Activated naive CD8-positive, alpha-beta T cell treated with anti-CD3 and anti-CD28 coated beads for 36 hours (primary cell): ENCODE measurements at places on chromosomes 6 and 20.
A peak's percentile ranks its signal among the peaks of the same experiment; 100 is the strongest.

DNA sequence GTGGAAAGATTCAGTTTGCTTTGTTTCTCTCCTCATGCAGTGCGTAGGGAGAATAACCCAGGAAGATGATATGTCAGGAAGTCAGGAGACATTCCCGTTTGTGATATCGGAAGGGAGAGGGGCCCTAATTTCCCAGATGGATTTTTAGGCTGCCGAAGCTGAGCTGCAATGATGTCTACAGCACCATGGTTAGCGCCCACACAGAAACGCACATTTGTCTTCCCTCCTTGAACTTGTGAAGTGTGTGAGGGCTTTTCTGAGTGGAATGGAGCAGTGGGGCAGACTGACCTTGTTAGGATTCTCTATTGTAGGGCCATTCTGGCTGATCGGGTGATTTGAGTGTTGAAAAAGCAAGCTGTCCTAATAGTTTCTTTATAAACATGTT lies 191.3 kb upstream of the ARG1 start:
- no peaks in the 10 kb centered on the region for H3K27me3 ChIP-seq
- peaks cover 25% of the 10 kb centered on the region for H3K36me3 ChIP-seq
- no peak overlapping the region for H3K4me3 ChIP-seq
- peaks cover 13% of the 10 kb centered on the region for H3K4me1 ChIP-seq
- H3K27ac ChIP-seq = no peak overlapping the region
- DNase-seq = no peak

- peaks cover 17% of the 10 kb centered on the region for H3K4me1 ChIP-seq
- H3K36me3 ChIP-seq = no peaks in the 10 kb centered on the region
Observed at GRCh38 chr20:23143098-23143497, 57.0 kb upstream of the CD93 start.

GRCh38 chr6:78623554-78623953 lies 243.8 kb upstream of the IRAK1BP1 start:
- H3K27ac ChIP-seq = no peak overlapping the region
- no peak for DNase-seq
- H3K4me3 ChIP-seq = no peak overlapping the region
- H3K27me3 ChIP-seq = peaks cover 6% of the 10 kb centered on the region
- no peaks in the 10 kb centered on the region for H3K4me1 ChIP-seq

- H3K36me3 ChIP-seq = peaks cover 3% of the 10 kb centered on the region
- H3K4me1 ChIP-seq = no peaks in the 10 kb centered on the region
- no peaks in the 10 kb centered on the region for H3K27me3 ChIP-seq
- no peak for DNase-seq
- H3K27ac ChIP-seq = no peak overlapping the region
Observed at GRCh38 chr6:157397660-157398059, 16.7 kb downstream of the ZDHHC14 start.

DNA sequence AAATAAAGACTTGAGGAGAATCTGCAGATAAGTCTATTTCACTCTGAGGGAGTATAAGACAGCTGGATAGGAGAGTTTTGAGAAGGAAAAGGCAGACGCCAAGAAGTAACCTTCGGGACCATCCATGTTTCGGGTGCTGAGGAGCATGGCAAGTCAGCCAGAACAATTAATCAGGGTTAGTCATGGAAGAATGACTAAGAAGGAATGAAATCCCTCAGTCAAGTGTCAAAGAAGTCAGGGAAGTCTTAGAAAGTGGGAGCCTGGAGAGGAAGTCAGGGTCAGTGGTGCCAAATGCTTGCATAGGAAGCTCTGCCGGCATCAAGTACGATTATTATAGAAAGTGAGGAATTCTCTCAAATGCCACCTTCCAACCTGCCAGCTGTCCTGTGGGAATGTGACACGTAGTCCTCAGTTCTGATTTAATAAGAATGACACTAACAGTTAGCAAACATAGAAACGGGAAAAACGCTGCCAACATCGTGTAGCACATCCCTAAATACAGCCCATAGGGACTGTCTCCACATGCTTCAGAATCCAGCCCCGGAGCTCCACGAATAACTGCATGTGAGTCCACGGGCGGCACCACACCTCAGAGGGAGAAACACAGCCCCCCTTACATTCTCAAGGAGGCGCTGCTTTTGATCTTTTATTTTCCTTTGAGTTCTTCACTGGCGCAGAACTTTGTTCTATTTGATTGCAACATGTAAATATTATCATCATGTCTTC lies 602.7 kb downstream of the PRKN start:
- H3K27ac ChIP-seq = no peak overlapping the region
- DNase-seq = no peak
- no peaks in the 10 kb centered on the region for H3K27me3 ChIP-seq
- H3K4me1 ChIP-seq = no peaks in the 10 kb centered on the region

DNA sequence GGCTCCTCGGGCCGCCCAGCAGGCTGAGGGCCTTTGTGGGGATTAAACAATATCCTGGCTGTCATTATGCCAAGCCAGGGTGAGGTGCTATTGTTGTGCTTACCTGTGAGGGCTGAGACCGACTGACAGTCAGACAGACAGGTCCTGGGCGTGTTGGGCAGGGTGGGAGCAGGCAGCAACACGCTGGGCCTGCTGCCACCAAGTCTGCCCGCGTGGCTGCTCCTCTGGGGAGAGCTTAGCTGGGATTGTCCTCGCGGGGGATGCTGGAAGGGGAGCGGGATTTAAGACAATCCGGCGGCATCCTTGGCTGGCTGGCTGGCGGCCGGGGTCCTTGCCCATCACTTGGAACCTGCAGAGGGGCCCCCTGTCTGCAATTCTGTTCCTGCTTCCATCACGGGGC lies 20.0 kb downstream of the ITPR3 start:
- H3K27ac ChIP-seq = no peak overlapping the region
- H3K36me3 ChIP-seq = peaks cover 7% of the 10 kb centered on the region
- no peak for DNase-seq

- no peak overlapping the region for H3K27ac ChIP-seq
- H3K4me3 ChIP-seq = no peak overlapping the region
- H3K36me3 ChIP-seq = no peaks in the 10 kb centered on the region
- no peak for DNase-seq
- H3K27me3 ChIP-seq = peaks cover 21% of the 10 kb centered on the region
- H3K4me1 ChIP-seq = no peaks in the 10 kb centered on the region
Observed at GRCh38 chr6:70299456-70299855, 3.4 kb downstream of the COL9A1 start.

GRCh38 chr6:169216830-169217229 lies 36.8 kb downstream of the THBS2 start:
- no peaks in the 10 kb centered on the region for H3K27me3 ChIP-seq
- H3K4me1 ChIP-seq = peaks cover 5% of the 10 kb centered on the region
- H3K4me3 ChIP-seq = no peak overlapping the region
- no peak for DNase-seq
- H3K36me3 ChIP-seq = peaks cover 19% of the 10 kb centered on the region

DNA sequence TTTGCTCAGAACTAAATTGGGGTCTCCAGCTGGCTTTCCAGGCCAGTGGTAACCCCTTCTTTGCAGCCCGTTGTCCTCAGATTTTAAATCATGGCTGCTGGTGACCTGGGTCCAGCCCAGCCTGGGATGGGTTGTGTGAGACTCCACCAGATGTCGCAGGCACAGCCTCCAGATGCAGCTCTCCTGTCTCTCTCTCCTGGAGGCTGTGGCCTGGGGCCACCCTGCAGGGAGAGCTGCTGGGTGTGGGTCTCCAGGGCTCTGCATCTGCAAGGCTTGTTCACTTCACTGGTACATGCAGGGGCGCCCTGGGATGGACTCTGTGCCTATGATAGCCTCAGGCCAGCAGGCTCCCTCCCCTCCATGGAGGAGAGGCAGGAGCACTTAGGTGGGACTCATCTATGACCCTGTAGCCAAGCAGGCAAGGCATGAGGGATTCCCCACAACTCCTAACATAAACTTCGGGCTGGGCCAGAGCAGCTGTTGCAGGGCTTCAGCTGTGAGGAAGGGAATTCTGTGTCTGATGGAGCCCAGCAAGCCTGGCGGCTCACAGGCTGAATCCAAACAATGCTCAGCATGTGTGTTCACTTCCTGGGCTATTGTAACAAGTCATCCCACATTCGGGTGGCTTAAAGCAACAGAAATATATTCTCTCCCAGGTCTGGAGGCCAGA lies 94.7 kb upstream of the NXT1 start:
- peaks cover 12% of the 10 kb centered on the region for H3K27me3 ChIP-seq
- DNase-seq = no peak
- no peak overlapping the region for H3K27ac ChIP-seq
- H3K4me3 ChIP-seq = no peak overlapping the region

DNA sequence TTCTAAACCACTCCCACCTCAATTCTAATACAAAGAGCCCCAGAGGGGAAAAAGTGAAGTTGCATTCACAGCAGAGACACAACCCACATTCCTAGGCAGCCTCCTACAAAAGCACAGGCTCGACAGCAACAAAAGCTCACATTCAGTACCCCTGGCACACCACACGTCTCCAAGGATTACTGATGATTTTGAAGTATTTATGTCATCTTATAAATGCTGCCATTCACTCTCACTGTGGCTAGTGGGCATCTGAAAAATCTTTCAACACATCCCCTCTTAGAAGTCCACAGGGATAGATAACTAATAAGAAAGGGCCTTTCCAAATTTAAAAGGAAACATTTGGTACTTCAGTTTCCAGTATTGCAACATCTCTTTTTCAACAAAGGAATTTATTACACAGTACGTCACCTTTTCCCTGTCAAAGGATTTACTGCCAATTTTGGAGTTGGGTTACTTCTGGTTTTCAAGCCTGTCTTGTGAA lies 146.7 kb downstream of the TASP1 start:
- no peak overlapping the region for H3K27ac ChIP-seq
- peaks cover 2% of the 10 kb centered on the region for H3K4me1 ChIP-seq
- peaks cover 17% of the 10 kb centered on the region for H3K36me3 ChIP-seq
- no peak overlapping the region for H3K4me3 ChIP-seq
- no peak for DNase-seq

DNA sequence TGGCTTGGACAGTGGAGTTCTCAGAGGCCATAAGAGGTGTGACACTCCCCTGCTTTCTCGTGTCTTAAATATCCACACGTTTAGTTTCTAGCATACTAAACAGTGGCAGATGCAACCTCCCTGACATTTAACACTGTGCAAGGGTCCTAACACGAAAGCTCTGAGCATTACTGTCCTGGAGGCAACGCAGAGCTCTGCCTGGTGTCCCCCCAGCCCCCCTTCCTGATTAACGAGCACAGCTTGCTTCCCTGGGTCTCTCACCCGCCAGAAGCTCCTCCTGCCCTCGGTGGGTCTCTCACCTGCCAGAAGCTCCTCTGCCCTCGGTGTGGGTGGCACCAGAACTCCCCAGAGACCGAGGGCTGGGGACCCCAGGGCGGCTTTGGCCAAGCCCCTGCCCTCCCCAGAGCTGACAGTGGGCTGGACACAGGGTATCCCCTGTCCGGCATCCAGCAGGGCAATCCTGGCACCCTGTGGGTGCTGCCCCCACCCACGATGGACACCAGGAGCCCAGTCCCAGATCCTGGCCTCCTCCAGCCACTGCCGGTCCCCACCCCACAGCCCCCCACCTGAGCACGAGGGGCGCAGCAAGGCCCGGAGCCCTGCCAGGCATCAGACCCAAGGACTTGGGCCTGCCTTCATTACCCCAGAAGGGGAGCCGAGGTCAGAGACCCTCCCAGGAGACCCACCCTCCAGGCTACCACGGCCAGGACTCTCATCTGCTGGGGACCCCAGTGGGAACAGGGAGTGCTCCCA lies 12.4 kb upstream of the KCNQ2 start:
- H3K27me3 ChIP-seq = peaks cover 44% of the 10 kb centered on the region
- no peaks in the 10 kb centered on the region for H3K36me3 ChIP-seq
- H3K4me3 ChIP-seq = no peak overlapping the region
- H3K27ac ChIP-seq = no peak overlapping the region
- no peak for DNase-seq

DNA sequence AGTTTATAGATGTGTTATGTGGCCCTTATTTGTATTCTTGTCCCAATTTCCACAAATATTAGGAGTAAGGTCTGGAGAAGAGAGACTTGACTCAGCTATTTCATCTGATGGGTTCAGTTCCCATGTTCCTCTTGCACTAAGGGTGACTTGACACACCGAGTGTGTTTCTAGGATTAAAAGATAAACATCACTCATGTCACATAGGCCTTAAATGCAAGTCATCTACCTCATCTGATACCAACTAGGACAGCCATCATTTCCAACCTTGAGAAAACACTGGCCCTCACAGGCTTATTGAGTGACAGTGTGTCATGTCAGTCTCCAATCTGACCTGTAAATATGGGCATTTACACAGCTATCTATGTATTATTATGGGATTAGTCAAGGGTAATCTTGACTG lies 53.0 kb upstream of the ADGRF5 start:
- H3K36me3 ChIP-seq = no peaks in the 10 kb centered on the region
- H3K4me3 ChIP-seq = no peak overlapping the region
- no peak for DNase-seq
- no peak overlapping the region for H3K27ac ChIP-seq
- H3K27me3 ChIP-seq = no peaks in the 10 kb centered on the region
- H3K4me1 ChIP-seq = peaks cover 1% of the 10 kb centered on the region

DNA sequence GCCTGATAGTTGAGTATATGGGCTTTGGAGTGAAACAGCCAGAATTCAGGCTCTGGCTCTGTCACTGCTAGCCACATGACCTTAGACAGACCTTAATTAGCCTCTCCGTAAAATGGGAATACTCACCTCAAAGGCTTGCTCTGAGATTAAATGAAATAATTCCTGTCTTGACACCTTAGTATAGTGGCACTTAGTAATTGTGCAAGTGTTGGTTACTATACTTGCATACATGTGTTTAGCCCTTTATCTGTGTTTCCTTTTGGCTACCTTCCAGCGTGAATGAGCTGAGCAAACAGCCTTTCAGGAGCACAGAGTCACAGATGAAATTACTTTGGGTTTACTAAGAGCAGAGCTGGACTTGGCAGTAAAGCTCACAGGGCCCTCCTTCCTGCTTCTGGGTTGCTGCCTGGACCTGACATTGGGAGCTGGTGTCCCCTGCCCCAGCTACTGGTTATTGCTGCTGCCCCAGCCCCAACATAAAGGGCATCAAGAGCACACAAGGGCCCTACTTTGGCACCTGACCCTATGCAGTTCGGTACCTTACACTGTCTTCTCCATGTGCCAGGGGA lies 32.8 kb downstream of the CD164 start:
- no peak overlapping the region for H3K4me3 ChIP-seq
- no peak overlapping the region for H3K27ac ChIP-seq
- no peaks in the 10 kb centered on the region for H3K27me3 ChIP-seq
- peaks cover 4% of the 10 kb centered on the region for H3K4me1 ChIP-seq
- H3K36me3 ChIP-seq = peaks cover 13% of the 10 kb centered on the region
- DNase-seq = no peak

- no peaks in the 10 kb centered on the region for H3K36me3 ChIP-seq
- DNase-seq = no peak
- peak overlapping the region; percentile 18 for H3K27ac ChIP-seq
- no peaks in the 10 kb centered on the region for H3K27me3 ChIP-seq
Observed at GRCh38 chr6:109237077-109237985, 142.0 kb downstream of the CEP57L1 start.

DNA sequence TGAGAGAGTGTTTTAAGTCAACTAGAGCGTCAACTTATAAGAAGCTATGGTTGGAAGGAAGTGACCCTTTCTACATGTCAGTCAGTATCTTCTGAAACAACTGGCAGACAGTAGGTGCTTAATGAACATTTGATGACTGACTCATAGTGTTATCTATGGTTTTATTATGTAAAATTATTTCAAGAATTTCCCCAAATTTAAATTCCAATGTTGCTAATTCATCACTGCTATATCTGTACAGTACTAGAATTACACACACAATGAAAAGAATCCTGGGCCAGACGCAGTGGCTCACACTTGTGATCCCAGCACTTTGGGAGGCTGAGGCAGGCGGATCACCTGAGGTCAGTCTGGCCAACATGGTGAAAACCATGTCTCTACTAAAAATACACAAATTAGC lies 721.4 kb upstream of the FLRT3 start:
- DNase-seq = no peak
- H3K36me3 ChIP-seq = no peaks in the 10 kb centered on the region
- no peaks in the 10 kb centered on the region for H3K27me3 ChIP-seq
- H3K27ac ChIP-seq = no peak overlapping the region
- no peak overlapping the region for H3K4me3 ChIP-seq
- H3K4me1 ChIP-seq = no peaks in the 10 kb centered on the region
